CD4-positive, alpha-beta T cell (primary cell): ENCODE measurements at places on chromosomes 1 and 21. TPM values are rescaled to one million over a fixed set of nuclear protein-coding genes. Genes with fewer than 3 reads are reported as not detected.

DNA sequence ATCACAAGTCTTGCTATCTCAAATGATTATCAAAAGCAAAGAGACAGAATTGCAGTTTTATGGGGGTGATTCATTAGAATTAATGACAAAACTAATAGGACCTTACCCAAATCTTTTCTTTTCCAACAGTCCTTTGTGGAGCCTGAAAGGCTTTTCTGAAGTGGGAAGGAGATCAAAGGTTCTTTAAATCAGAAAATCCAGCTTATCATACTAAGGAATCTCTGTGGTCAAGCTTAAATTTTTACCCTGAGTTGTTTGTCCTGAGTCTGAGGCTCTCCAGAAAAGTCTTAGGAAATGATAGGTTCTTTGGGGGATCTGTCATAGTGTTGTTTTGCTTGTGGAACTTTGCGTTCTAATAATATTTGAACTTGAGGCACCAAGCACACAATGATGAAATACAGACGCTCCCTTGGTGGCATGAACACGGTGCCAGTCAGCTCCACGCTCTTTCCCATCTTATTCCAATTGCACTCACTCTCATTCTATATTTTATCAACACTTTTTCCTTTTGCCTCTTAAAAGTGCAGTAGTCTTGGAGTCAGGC is 38.0 kb upstream of the COL24A1 start:
- no peaks in the 10 kb centered on the region for H3K4me1 ChIP-seq
- H3K4me3 ChIP-seq: no peak overlapping the region
- DNase-seq: no peak
- no peaks in the 10 kb centered on the region for H3K36me3 ChIP-seq

DNA sequence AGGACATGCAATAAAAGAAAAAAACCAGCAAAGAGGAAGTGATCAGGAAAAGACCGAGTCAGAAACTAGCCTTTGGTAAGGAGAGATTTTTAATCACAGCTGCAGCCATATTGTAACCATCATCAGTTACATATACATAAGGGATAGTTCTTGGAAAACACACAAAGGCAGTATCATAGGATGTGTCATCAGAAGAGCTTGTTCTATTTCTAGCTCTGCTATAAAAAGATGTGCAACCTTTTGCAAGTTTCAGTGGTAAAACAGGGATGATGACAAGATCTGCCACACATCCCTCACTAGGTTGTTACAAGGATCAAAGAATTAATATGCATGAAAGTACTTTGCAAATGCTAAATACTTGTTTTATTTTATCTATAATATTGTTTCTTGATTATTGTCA is 342.0 kb downstream of the VAV3 start:
- no peaks in the 10 kb centered on the region for H3K27me3 ChIP-seq
- no peaks in the 10 kb centered on the region for H3K36me3 ChIP-seq
- no peaks in the 10 kb centered on the region for H3K4me1 ChIP-seq
- DNase-seq: no peak
- H3K27ac ChIP-seq: no peak overlapping the region

The FOXO6 gene
- 2.2 TPM for total RNA-seq

DNA sequence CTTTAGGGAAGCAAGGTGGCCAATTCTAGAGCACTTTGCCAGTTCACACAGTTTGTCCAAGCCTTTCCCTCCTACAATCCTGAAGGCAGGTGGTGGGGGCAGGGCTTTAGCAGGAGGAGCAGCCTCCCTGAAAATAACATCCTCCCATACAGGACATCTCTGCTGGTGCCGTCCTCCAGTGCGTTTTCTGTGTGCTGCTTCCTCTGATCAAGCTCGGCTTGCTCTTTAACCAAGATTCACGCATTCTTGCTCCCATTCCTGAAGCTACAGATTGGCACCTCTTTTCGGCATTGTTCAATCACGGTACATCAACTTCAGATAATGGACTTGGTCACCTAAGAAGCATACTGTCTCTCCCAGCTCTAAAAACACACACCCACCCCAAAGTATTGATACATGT is 7.5 kb upstream of the DPT start:
- no peaks in the 10 kb centered on the region for H3K4me1 ChIP-seq
- no peak overlapping the region for H3K27ac ChIP-seq
- no peaks in the 10 kb centered on the region for H3K36me3 ChIP-seq
- no peaks in the 10 kb centered on the region for H3K27me3 ChIP-seq
- DNase-seq: no peak

DNA sequence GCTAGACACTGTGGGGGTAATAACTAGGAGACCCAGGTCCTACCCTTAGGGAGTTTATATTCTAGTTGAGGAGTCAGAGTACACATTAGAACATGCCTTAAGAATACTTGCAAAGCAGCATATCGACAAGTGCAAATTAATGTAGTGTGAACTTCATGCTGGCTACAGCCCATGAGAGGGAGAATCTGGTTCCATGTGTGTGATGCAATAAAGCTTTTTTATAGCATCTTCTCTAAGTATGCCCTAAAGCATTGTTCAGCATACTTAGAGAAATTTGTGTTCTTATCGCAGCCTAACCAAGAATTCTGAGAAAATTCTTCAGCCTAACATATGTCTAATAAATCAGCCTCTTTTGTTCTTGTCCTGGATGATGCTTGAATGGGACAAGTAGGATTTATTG is 95.5 kb downstream of the SDCCAG8 start:
- H3K4me1 ChIP-seq: no peaks in the 10 kb centered on the region
- no peaks in the 10 kb centered on the region for H3K27me3 ChIP-seq
- H3K4me3 ChIP-seq: no peak overlapping the region
- H3K27ac ChIP-seq: no peak overlapping the region
- H3K36me3 ChIP-seq: no peaks in the 10 kb centered on the region

DNA sequence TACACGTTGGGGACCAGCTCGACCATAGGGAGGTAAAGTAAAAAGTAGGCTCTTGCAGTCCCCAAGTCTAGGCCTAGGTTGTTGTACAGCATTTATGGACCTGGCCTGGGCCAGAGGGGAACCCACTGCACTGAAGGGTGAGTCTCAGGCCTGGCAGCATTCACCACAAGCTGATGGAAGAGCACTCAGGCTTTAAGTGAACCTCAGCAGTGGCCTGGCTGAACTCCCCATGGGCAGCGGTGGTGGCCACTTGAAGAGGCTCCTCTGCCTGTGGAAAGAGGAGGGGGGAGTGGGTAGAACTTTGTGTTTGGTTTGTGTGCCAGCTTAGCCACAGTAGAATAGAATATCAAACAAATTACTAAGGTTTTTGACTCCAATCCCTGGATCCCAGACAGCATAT is 176.2 kb upstream of the PRMT6 start:
- H3K4me3 ChIP-seq: no peak overlapping the region
- H3K27me3 ChIP-seq: no peaks in the 10 kb centered on the region
- no peak overlapping the region for H3K27ac ChIP-seq
- H3K4me1 ChIP-seq: no peaks in the 10 kb centered on the region

GRCh38 chr1:91828583-91829281 is 57.2 kb downstream of the TGFBR3 start:
- no peak overlapping the region for H3K27ac ChIP-seq
- H3K27me3 ChIP-seq: no peaks in the 10 kb centered on the region
- no peak for DNase-seq
- H3K36me3 ChIP-seq: no peaks in the 10 kb centered on the region

The TIMM17A gene
- 46.2 TPM for total RNA-seq

GRCh38 chr1:209370241-209370995 is 213.1 kb upstream of the CAMK1G start:
- H3K4me3 ChIP-seq: no peak overlapping the region
- H3K4me1 ChIP-seq: no peaks in the 10 kb centered on the region
- H3K36me3 ChIP-seq: no peaks in the 10 kb centered on the region
